ENCODE measurements at places on chromosomes 13 and 19. TPM values are rescaled to one million over a fixed set of nuclear protein-coding genes. Genes with fewer than 3 reads are reported as not detected.

Gene C19orf67
- polyA plus RNA-seq: not detected

Gene PCDH9
- polyA plus RNA-seq: 1.0 TPM

Gene NRTN
- 0.22 TPM for polyA plus RNA-seq

Gene ZNF536
- polyA plus RNA-seq: 0.06 TPM

Gene SIGLEC11
- polyA plus RNA-seq: 1.9 TPM

Gene VSTM1
- polyA plus RNA-seq: 2.1 TPM

Gene ICAM5
- 0.55 TPM for polyA plus RNA-seq

Gene SIGLEC8
- 0.08 TPM for polyA plus RNA-seq

Gene EID2B
- 0.98 TPM for polyA plus RNA-seq

Gene NLRP12
- polyA plus RNA-seq: 0.08 TPM

Gene IL4I1
- polyA plus RNA-seq: 0.63 TPM

Gene ZNF792
- polyA plus RNA-seq: 1.9 TPM

Gene SMIM44
- not detected for polyA plus RNA-seq

Gene ZNF813
- 0.95 TPM for polyA plus RNA-seq

Gene BICRA
- polyA plus RNA-seq: 4.2 TPM

Gene TMPRSS9
- polyA plus RNA-seq: 0.09 TPM

Gene CNN1
- polyA plus RNA-seq: 21.4 TPM

Gene KCNK6
- polyA plus RNA-seq: 11.3 TPM

Gene TCF3
- 28.8 TPM for polyA plus RNA-seq

Gene KLK15
- 0.10 TPM for polyA plus RNA-seq

Gene KLF12
- polyA plus RNA-seq: 3.6 TPM

Gene IPO5
- 59.2 TPM for polyA plus RNA-seq

Gene NBEA
- polyA plus RNA-seq: 2.2 TPM
